ENCODE measurements at places on chromosomes 3 and 15. TPM values are rescaled to one million over a fixed set of nuclear protein-coding genes. Genes with fewer than 3 reads are reported as not detected.

The C3orf85 gene
- total RNA-seq: not detected

The SNURF gene
- 10.9 TPM for total RNA-seq

The MESP2 gene
- not detected for total RNA-seq

The XYLB gene
- 11.4 TPM for total RNA-seq

The SLC30A4 gene
- total RNA-seq: 2.1 TPM

The PRR23B gene
- not detected for total RNA-seq

The CLDN16 gene
- not detected for total RNA-seq

The MUC20 gene
- 3.5 TPM for total RNA-seq

The PIERCE2 gene
- not detected for total RNA-seq

The TTLL13 gene
- 0.36 TPM for total RNA-seq

The CNBP gene
- 230 TPM for total RNA-seq

The GSK3B gene
- total RNA-seq: 44.3 TPM

The SENP5 gene
- 54.5 TPM for total RNA-seq

The MUC4 gene
- 0.19 TPM for total RNA-seq

The IL17RE gene
- 1.9 TPM for total RNA-seq

The SQOR gene
- total RNA-seq: 91.2 TPM

The UTS2B gene
- not detected for total RNA-seq

The LRRC58 gene
- 22.6 TPM for total RNA-seq

The TGM4 gene
- not detected for total RNA-seq

The NUP210 gene
- 106 TPM for total RNA-seq

The SERINC4 gene
- total RNA-seq: 0.50 TPM

The SYNPR gene
- total RNA-seq: not detected

The PRSS50 gene
- not detected for total RNA-seq

The ACTRT3 gene
- total RNA-seq: 2.0 TPM

The TEX55 gene
- not detected for total RNA-seq

The RARB gene
- total RNA-seq: not detected

The CASR gene
- total RNA-seq: not detected

The ISL2 gene
- total RNA-seq: 1.0 TPM

The ERC2 gene
- total RNA-seq: 1.2 TPM

The CLRN1 gene
- not detected for total RNA-seq

The C3orf22 gene
- total RNA-seq: not detected

The SCAANT1 gene
- 2.6 TPM for total RNA-seq

The CPN2 gene
- total RNA-seq: not detected

The SLC24A5 gene
- total RNA-seq: not detected

The C3orf20 gene
- total RNA-seq: 0.93 TPM

The C3orf62 gene
- total RNA-seq: 10.7 TPM

The TLR9 gene
- 0.39 TPM for total RNA-seq

The VIPR1 gene
- total RNA-seq: not detected

The STRC gene
- 0.86 TPM for total RNA-seq

The ELL3 gene
- 0.86 TPM for total RNA-seq

The THPO gene
- not detected for total RNA-seq

The SIDT1 gene
- 34.5 TPM for total RNA-seq

The ARL6IP5 gene
- 135 TPM for total RNA-seq

The LRRC31 gene
- total RNA-seq: not detected

The TMEM40 gene
- not detected for total RNA-seq

The FGD5 gene
- not detected for total RNA-seq

The DNAJB8 gene
- not detected for total RNA-seq

The DUOX2 gene
- total RNA-seq: 0.19 TPM
